ENCODE measurements at places on chromosomes 5 and 9.

DNA sequence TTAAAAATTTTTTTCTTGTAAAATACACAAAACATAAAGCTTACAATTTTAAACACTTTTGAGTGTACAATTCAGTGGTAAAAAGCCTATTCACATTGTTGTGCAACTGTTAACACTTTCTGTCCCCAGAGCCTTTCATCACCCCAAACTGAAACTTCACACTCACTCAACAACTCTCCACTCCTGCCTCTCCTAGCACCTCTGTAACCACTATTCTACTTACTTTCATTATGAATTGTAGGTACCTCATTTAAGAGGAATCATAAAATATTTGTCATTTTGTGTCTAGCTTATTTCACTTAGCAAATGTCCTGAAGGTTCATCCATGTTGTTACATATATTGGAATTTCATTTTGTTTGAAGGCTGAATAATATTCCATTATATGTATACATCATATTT is 4.3 kb upstream of the ZNF510 start:
- no peak for DNase-seq

DNA sequence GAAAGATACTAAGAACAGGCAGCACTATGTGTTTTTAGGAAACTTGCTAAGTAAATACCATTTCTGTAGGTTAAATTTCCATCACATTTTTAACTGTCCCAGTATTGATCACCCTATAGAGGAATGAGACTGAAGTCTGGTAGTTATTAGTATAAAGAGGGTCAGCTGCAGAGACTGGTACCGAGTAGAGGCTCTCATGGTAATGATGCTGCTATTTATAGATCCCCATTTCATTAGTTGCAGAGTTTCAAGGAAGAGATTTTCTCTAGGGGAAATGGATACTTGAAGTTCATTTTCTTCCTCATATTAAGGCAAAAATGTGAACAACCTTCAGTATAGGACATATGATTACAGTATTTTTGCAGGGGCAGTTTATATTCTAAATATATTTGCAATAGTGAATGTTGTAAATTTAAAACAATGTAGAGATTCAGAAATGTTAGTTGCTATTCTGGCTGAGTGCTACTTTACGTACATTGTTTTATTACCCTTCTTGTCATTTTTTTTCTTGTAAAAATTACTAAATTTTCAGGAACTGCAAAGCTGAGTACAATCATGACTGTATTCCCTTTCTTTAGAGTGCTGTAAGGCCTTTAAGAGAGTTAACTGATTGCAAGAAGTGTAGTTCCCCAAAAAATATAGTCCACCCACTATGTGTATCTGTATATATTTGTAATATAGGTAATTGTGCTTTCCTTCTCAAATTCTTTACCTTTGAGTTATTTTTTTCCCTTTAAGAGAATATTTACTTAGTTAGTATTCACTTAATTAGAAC is 14.7 kb downstream of the PBX3 start:
- DNase-seq = no peak

DNA sequence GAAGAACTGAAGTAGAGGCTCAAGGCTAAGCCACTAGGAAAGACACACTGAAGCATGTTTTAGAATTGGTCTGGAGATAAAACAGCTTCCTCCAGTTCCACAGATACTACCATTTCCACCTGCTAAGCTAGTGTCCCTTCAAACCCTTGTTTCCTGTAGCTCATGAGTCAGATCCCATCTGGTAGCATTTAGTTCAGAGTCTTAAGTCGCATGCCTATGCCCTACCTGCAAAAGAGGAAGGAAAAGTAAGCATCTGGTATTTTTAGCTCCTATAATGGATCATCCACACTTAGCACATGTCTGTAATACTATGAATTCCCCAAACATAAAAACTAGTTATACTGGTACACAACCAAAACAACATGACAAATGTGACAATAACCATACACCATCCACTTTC is 92.1 kb downstream of the CDKN2A start:
- DNase-seq = no peak

DNA sequence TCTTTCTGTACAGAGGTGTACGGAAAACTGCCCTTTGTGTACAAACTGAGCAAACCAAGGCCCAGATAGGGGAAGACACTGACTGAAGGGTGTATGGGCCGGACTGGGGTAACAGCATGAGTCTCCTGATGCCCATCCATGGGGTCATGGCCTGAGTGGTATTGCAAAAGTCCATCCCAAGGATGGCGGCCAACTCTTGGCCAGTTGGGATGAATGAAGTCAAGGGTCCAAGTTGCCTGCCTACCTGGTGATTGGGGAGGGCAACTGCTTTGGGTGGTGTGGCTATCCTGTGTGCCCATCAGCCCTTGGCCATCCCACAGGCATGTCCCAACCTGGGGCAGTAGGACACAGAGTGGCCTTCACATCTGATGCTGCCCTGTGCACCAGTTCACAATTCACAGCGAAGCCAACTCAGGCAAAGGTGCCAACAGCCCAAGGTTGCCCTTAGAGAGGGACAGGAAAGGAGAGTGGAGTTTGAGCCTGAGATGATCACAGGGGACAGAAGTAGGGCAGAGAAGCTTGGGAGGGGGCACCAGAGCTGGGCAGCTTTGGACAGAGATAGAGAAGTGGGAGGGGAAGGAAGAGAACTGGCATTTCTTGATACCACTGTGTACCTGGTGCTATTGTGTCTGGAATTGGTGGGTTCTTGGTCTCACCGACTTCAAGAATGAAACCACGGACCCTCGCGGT is 46.6 kb downstream of the COL15A1 start:
- no peak for DNase-seq

GRCh38 chr5:9954869-9955268 is 294.8 kb downstream of the ATPSCKMT start:
- DNase-seq = no peak

- no peak for DNase-seq
Measured at GRCh38 chr5:126831156-126831555, 54.2 kb downstream of the LMNB1 start.

DNA sequence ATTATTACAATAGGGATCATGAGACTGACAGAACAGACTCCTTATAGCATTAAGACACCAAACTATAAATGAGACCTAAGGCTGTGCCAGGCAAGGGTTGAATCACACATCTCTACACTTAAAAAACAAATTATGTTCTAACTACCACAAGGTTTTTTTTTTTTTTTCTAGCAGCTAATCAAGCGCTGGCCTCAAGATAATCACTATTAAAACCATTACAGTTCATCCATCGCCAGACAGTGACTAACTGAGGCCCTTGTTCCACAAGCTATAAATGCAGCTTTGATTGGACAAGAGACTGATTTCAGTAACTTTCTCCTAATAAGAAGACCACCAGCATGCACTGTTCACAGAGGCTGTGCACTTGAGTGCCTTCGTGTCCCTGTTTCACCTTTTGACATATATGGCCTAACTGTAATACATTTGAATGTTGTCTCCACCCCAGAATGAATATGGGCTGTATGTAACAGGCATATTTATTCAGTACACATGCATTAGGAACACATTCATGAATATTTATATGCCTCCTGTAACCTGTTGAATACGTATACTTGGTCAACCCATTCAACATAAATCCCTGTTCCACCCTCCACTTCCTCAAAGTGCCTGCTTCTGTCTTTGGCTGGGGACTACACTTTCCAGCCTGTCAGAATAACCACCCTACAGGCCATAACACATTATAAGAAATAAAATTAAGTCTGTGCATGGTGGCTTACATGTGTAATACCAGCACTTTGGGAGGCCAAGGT is 22.8 kb upstream of the ZNF131 start:
- DNase-seq = no peak

DNA sequence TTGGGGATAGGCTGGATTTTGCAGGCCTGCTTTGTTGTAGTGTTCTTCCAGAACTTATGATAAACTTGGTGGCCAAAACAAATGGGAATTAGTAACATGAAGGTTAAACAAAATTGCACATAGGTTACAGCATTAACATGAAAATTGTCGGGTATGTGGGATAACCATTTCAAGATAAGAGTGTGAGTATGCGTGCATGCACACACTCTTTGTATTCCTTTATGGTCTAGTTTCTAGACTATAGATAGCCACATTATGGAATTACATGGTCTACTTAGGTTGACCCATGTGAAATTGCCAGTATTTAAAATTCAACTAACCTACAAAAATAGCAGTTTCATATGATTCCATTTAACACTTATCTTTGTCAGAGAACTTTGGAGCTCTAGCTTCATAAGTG is 1.4 kb downstream of the HMGCR start:
- no peak for DNase-seq

GRCh38 chr5:111127453-111128195 is 35.5 kb downstream of the WDR36 start:
- no peak for DNase-seq

- no peak for DNase-seq
Measured at GRCh38 chr5:11822598-11822997, 81.6 kb downstream of the CTNND2 start.

- DNase-seq = no peak
Measured at GRCh38 chr5:168607946-168608345, 28.8 kb upstream of the PANK3 start.

DNA sequence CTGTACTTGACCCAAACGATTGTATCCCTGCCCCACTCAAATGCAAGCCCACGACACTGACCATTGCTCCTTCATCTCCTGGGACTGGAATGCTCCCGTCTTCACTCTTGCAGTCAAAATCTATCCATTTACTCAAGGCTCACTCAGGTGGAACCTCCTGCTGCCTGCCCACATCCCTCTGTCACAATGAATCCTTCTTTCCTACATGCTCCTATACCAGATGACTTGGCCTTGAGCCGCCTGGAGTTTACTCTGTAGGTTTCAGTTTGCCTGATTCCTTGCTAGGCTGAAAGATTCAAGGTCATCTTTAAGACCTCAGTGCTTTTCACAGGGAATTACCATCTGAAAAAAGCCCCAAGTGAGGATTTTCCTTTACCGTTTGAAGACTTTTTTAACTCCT is 264.1 kb downstream of the GLIS3 start:
- no peak for DNase-seq

GRCh38 chr5:177523711-177524538 is 7.2 kb upstream of the DDX41 start:
- DNase-seq = no peak

DNA sequence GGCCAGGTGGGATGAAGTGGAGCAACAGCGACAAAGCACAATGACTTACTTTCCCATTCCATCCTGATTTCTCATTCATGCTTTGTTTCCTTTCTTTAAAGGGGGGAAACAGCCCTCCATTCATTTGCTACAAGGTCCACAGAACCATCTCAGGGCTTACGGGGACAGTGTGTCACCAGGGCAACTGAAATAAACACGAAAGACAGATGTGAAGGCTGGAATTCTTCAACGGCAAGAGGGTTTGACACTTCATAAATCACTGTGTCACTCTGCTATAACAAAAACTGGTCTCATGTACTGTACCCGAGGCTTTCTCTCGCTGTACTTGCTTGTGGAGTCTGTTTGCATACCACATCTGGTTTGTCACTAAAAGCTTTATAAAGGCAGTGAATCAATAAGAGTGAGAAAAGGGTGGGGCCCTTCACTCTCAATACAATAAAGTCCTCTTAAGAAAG is 150.8 kb downstream of the EFNA5 start:
- no peak for DNase-seq

- DNase-seq = no peak
Measured at GRCh38 chr9:116480700-116481099, 206.4 kb upstream of the TRIM32 start.

DNA sequence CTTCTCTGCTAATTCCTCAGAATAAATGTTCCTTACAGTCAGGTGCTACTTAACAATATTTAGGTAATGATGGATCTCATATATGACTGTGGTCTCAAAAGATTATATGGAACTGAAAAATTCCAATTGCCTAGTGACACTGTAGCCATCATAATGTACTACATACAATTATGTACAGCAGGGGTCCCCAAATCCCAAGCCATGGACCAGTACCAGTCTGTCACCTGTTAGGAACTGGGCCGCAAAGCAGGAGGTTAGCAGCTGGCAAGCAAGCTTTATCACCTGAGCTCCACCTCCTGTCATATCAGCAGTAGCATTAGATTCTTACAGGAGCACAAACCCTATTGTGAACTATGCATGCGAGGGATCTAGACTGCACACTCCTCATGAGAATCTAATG is 69.6 kb downstream of the NR2F1-AS1 start:
- DNase-seq = no peak

DNA sequence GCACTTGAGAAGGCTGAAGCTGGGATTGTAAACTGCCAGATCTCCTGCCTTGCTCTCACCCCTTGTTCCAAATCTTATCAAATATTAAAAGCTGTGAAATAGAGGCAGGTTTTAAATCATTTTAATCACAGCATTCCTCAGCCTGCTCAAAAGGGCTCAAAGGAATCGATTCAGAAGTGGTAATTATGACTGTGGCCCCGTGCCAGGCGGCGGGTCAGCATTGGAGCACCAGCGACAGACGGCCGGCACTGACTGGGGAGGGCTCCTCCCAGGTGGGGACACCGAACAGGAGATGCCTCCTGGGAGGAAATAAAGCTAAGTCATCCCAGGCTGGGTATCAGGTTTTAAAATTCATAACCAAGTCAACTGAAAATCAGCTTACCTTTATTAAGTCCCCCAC is 66.7 kb downstream of the KCNIP1 start:
- DNase-seq = no peak

- DNase-seq = peak; percentile 13
Measured at GRCh38 chr5:90528601-90529193, 687 bp downstream of the LYSMD3 start.

- no peak for DNase-seq
Measured at GRCh38 chr5:171999877-172000276, 6.6 kb downstream of the FBXW11 start.

- no peak for DNase-seq
Measured at GRCh38 chr9:98326459-98327248, 71.2 kb upstream of the TBC1D2 start.

DNA sequence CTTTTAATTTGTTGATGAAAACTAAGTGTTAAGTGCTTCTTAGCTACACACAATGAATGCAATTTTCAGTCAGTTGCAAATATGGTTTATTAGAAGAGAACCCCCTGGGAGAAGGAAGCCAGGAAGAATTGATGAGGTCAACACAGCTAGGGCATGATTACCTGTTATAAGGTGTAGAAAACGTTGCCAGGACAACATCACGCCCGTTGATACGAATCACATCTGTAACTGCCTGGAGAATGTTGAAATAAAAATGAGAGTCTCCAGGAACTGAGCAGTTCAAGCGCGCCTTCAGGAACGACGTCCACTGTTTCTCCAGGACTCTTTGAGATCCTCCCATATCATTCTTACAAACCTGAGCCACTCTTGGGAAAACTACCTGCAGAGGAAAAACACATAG is 88.0 kb downstream of the SEMA6A start:
- no peak for DNase-seq
